ENCODE measurements at places on chromosomes 16 and 17.

- DNase-seq = no peak
Measured at GRCh38 chr16:83247767-83248372, 559.9 kb upstream of the HSBP1 start.

DNA sequence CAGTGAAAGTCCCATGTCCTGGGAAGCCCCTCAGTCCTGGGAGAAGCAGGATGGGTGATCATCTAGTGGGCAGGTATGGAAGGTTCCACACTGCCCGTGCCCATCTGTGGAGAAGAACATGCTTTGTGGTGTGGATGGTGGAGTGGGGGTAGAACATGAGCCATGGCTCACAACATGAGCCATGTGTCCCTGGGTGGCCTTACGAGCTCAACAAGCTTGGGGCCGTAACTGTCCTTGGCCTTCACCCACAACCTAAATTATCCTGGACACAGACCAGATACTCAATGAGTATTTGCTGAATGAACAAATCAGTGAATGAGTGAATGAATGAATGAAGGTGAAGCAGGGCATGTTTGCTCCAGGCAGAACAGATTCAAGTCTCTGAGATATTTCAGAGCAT is 13.5 kb downstream of the SOX8 start:
- DNase-seq = no peak

DNA sequence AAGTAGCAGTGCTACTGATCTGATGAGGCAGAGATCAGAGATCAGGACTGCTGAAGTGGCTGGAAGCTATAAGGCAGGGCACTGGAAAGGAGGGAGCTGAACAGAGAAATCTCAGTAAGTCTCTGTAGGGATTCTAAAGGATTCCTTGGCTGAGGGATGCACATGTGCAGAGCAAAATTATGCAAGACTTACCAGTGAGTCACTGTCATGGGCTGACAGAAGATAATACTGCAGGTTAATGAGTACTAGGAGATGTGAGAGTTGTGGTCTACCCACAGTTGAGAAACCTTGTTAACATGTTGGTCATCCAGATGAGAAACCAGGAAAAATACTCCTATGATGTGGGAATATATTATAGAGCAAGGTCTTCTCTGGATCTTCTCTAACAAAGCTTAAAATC is 378.1 kb downstream of the HAPSTR1 start:
- DNase-seq = no peak

DNA sequence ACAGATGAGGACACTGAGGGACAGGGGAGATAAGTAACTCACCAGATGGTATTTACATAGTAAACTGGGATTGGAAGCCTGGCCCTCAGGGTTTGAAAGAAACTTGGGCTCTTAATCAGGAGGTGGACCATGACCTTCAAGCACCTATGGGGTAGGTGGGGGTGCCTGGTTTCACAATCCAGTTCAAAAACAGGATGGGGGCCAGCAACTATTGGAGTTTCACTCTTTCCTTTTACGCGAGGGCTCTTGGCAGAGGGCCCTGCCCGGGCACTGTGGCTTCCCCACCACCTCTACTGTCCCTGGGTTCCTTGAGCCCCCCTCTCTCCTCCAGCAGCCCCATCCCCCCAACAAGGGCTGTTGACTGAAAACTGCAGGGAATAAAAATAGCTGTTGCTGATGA is 11.3 kb upstream of the PRR29 start:
- DNase-seq = no peak

- no peak for DNase-seq
Measured at GRCh38 chr16:52545222-52545897, 1.6 kb downstream of the TOX3 start.
